Suppressor macrophage treated with lipopolysaccharide for 4 hours (primary cell): ENCODE measurements at places on chromosomes 3 and 15.

DNA sequence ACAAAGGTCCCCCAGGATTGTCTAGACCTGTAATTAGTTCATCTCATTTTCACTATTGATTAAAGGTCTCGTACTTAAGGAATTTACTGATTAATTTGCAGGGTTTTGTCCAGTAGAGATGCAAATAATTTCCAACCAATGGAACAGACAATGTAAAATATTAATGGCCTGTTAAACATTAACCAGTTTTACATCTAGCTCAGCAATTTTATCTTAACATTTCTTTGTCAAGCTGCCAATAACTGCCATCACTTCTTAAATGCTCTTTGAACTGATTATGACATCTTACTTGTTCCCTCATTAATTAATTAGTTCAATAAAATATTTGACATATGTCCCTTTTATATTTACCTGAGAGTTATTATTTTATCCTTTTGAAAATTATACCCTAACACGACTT, 9.4 kb upstream of the STRIT1 start:
- DNase-seq: no peak

DNA sequence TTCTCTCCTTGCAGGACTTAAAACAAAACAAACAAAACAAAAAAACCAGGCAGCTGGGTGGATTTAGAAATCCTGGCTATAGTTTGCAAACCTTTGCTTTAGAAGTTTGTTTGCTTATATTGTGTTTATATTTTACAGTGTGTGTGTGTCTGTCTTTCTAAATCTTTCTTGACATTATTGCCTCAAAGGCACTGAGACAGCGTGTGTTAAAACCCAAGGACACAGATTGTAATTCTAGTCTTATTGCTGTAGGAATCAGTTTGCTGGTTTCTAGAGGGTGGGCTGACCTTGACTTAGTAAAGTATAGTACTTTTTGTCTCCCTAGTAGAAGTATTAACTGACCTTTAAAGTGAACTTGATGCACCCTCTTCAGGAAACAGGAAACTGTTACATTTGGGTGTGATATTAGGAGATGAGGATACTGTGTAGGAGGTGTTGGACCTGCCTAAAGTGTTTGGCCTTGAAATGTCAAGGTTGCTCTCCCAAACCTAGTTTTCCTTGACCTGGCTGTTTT, 71.0 kb downstream of the TCF12 start:
- no peak for DNase-seq

GRCh38 chr3:151604891-151605290, 128.8 kb upstream of the AADACL2 start:
- no peak for DNase-seq

DNA sequence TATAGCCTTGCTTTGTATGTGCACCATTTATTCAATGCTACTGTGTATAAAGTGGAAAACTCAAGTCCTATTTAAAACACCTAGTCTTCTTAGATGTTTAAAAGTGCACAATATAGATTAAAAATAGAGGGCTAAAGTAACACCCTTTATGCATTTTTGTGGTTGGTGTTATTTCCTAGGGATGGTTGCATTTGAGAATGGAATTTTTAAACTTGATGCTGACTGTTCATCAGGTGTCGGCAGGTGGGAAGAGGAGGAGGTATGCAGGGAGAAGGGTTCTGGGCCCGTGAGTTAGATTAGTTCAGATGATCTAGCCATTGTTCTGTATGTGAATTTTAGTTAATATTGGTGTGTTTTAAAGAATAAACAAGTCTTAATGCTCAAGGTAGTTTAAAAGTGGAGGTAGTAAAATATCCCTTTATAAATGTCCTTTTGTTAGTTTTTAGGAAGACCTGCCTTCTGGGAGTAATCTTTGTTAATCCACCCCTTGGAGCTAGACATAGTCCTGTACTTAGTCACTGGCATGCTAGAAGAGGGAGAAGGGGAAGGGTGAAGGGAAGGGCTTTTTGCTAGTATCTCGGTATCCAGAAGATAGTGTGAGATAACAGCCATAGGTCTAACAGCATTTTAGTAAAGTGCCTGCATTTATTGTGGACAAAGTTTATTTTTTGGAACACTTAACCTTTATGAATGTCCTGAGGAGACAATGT, 8.1 kb upstream of the SRPRB start:
- DNase-seq: no peak

DNA sequence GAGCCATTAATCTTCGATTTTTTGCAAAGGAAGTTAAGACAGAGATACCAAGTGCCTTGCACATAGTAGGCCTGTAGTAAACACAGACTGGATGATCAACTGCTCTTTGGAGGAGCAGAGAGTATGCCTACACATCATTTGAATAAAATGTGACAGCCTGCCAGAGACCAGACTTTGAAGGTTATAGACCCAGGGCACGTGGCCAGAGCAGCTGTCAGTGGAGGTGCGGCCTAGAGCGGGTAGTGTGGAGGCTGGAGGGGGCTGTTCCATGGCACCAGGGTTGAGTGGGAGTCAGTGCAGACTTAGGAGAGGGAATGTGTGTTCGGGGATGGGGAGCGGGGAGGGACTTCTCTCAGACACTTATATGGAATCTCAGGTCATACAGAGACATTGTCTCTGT, 80.8 kb downstream of the SMAD3 start:
- no peak for DNase-seq

GRCh38 chr3:122800706-122801237, 5.9 kb downstream of the SLC49A4 start:
- peak; percentile 43 for DNase-seq

GRCh38 chr15:75695220-75695619, 17.4 kb downstream of the CSPG4 start:
- DNase-seq: no peak

- no peak for DNase-seq
Measured at GRCh38 chr3:124760601-124761000, 30.3 kb downstream of the UMPS start.

GRCh38 chr3:52798978-52799476, 4.4 kb downstream of the ITIH3 start:
- peak; percentile 53 for DNase-seq

DNA sequence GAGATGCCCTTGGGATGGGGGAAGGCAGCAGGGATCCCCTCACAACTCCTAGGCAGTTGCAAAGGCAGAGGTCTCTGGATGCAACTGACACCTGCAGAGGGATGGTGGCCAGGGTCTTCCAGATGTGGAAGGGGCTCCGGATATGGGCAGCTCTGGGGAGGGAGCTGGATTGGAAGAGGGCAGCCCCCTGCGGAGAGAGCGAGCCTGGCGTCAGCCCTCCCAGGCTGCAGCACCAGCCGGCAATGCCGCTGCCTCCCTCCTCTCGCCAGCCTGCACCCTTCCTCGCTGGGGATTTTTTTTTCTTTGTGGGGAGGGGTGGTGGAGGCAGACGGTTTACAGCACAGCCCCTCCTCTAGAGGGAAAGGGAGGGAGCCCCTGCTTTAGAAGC, 1.6 kb downstream of the INSYN1 start:
- no peak for DNase-seq

DNA sequence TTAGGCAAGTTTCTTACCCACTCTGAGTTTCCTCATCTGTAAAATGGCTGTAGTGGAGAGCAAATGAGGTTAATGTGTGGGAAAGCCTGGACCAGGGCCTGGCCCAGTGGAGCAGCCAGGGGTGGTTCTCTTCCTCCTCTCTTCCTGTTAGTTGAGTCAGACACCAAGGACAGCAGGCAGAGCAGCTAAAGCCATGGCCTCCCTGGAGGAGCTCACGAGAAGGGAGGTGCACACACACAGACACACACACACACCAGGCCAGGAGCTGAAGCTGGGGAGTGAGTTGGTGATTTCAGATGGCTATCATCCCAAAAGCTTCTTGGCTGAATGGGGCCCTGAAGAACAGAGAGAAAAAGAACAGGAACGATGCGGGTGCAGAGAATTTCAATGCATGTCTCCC, 33.2 kb upstream of the TSPAN3 start:
- DNase-seq: no peak

DNA sequence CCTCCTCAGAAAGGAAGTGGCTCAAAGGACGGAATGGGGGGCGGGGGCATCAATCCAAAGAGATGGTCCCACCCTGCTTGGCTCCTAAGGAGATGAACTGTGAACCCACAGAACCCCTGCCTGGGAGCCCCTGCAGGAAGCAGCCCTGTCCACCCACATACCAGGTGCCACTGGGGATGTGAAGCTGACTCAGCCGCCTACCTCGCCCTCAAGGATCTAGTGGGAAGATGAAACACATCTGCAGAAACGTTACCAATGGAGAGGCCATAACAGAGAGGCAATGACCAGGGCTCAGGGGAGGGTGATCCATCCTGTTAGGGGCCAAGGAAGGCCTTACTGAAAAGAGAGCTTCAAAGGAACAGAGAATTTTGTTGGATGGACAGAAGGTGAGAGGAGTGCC, 35.1 kb downstream of the EAF1 start:
- no peak for DNase-seq

DNA sequence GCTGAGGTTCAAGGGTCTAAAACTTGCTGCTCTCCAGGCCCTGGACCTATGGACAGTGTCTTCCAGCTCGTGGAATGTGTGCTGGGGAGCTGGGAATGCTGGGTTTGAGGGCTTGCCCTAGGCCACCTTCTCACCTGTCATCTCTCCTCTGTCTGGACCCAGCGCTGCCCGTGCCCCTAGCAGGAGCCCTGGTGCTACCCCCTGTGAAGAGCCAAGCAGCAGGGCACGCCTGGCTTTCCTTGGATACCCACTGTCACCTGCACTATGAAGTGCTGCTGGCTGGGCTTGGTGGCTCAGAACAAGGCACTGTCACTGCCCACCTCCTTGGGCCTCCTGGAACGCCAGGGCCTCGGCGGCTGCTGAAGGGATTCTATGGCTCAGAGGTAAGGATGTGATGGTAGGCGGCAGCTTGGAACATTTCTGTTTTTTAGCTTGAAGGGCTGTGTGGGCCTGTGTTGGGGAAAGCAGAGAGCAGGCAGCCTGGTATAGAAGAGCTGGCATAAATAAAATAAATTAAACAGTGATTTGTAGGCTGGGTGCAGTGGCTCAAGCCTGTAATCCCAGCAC, 5.1 kb downstream of the CHRD start:
- no peak for DNase-seq

GRCh38 chr3:100107221-100107814, 7.0 kb downstream of the FILIP1L start:
- no peak for DNase-seq

DNA sequence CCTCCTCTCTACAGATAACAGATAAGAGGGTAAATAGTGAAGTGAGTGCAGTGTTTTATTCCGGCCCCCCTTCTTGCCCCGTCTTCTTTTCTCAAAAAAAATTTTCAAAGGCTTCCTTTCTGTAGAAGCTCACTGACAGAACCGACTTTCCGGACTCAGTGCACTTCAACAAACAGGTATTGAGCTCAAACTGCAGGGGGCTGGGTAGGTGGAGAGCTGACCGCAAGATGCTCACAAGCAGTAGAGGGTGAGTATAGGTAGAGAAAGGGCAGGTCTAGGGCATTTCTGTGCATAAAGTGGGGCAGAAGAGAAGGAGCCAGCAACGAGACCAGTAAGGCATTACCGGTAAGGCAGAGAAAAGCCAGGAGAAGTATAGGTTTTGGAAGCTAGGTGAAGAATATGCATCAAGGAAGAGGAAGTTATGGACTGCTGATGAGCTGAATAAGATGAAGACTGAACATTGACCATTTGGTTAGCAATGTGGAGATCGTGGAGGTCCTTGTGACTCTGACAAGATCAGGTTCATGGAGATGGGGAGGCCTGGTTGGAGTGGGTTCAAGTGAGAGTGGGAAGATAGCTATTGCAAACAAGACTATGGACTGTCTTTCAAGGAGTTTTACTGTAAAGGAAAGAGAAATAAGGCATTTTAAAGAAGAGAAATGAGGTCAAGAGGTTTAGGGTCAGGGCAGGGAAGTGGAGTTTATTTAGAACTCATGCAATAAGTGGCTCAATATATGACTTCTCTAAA, 97.4 kb downstream of the ST6GAL1 start:
- peak; percentile 48 for DNase-seq

- no peak for DNase-seq
Measured at GRCh38 chr3:82643948-82644347, 882.5 kb upstream of the GBE1 start.

- DNase-seq: no peak
Measured at GRCh38 chr3:48248095-48248850, 7.4 kb downstream of the ZNF589 start.

GRCh38 chr3:72289692-72290071, 504.7 kb upstream of the PROK2 start:
- no peak for DNase-seq

GRCh38 chr3:73324203-73325155, 263.0 kb downstream of the EBLN2 start:
- DNase-seq: no peak

GRCh38 chr3:123140550-123140949, 61.2 kb upstream of the SEC22A start:
- DNase-seq: no peak

- no peak for DNase-seq
Measured at GRCh38 chr3:17352620-17353019, 389.8 kb downstream of the TBC1D5 start.

GRCh38 chr3:59392116-59392515, 342.3 kb upstream of the CFAP20DC start:
- DNase-seq: no peak

DNA sequence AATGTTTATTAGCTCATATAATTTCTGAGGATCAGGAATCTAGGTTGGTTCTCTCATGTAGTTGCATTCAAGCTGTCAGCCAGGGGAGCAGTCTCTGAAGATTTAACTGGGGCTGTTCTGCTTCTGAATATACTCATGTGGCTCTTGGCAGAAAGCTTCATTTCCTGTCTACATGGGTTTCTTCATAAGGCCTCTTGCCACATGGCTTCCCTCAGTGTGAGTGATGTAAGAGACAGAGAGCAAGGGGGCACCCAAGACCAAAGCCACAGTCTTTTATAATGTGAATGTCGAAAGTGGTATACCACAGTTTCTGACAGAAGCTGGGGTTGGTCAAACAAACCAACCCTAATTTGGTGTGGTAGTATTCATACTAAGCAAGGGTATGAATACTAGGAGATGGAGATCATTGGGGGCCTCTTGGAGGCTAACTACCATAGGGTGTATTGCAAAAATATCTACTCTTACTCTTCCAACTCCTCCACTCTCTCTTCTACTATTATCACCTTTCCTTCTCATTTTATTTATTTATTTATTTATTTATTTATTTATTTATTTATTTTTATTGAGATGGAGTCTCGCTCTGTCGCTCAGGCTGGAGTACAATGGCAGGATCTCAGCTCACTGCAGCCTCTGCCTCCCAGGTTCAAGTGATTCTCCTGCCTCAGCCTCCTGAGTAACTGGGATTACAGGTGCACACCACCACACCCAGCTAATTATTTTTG, 123.8 kb downstream of the B3GALNT1 start:
- DNase-seq: peak; percentile 89

DNA sequence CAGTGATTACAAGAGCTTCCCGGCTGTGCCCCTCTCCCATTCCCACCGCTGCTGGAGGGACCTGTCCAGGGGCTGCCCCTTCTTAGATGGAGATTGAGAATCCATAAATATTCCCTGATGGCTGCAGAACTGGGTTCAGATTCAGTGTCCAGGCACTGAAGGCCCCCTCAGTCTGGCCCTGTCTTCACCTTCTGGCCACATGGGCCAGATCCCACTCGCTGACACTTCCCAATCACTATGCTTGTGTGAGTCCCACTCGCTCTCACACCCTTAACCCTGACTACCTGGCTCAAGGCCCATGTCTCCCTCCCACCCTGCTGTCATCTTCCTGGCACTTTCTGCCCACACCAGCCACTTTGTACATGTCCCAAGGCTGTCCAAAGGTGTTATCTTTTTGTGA, 15.5 kb upstream of the MRPS22 start:
- DNase-seq: no peak
